ENCODE measurements at places on chromosomes 6 and 20.

GRCh38 chr6:167995731-167996151, 1.7 kb upstream of the KIF25 start:
- DNase-seq, result no peak

DNA sequence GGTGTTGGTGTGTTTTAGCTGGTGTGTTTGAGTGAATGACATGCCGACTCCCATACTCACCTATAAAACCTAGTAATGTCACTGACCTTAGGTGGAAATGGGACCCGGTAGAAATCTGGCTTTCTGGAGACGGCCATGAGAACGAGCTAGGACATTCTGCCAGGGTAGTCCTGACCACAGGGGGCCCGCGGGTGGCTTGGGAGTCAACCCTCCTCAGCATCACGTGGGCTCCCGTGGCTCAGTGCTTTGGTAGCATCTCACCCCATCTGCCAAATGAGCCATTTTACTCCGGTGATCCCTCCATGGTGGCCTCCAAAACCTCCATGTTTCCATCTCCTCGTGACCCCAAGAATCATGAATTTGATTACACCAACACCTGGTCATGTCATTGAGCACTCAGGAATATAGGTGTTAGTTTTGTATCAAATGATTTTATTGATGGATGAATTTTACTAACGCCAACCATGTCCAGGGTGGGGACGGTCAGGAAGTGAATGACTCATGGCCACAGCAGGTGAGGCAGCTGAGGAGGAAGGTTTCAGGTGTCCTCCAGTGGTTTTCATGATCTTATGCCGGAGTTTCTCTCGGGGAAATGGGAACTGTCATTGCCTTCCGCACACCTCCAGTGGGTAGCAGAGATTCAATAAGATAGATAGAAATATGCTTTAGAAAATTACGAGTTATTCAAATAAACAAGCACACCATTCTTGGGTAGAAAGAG, 195.0 kb downstream of the SYNDIG1 start:
- DNase-seq, result no peak

GRCh38 chr20:57404006-57404405, 12.8 kb downstream of the RBM38 start:
- DNase-seq, result no peak

- no peak for DNase-seq
Observed at GRCh38 chr20:63641146-63641791, 12.0 kb downstream of the STMN3 start.

DNA sequence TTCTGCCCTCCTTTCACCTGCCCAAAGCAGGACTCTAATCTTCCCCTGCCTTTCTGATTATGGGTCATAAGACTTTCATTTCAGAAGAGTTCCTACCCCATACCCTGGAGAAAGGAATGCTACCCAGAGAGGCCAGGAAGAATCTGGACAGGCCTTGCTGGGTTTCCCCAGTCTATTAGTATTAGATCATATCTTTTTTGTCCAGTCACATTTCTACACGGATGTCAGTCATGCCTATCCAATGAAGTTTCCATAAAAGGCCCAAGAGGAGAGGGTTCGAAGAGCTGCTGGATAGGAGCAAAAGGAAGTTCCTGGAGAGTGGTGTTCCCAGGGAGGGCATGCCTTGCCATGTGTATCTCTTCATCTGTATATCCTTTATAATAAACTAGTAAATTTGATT, 3.2 kb downstream of the POLH start:
- peak; percentile 1 for DNase-seq

GRCh38 chr20:62191781-62192559, 9.1 kb downstream of the MTG2 start:
- DNase-seq, result no peak

DNA sequence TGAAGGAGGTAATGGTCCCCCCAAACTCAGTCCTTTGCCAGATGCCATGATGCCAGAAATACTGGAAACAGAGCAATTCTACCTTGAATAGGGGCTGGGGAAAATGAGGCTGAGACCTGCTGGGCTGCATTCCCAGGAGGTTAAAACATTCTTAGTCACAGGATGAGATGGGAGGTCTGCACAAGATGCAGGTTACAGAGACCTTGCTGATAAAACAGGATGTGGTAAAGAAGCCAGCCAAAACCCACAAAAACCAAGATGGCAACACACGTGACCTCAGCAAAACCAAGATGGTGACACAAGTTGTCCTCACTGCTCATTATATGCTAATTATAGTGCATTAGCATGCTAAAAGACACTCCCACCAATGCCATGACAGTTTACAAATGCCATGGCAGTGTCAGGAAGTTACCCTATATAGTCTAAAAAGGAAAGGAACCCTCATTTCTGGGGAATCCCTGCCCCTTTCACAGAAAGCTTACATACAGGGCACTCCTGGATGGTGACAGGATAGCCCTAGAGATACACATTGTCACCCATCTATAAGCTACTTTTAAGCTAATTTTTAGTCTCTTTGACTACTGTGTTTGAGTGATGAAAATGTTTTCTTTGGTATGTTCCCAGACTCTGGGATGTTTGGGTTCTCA, 979.7 kb downstream of the TBC1D32 start:
- DNase-seq, result no peak

DNA sequence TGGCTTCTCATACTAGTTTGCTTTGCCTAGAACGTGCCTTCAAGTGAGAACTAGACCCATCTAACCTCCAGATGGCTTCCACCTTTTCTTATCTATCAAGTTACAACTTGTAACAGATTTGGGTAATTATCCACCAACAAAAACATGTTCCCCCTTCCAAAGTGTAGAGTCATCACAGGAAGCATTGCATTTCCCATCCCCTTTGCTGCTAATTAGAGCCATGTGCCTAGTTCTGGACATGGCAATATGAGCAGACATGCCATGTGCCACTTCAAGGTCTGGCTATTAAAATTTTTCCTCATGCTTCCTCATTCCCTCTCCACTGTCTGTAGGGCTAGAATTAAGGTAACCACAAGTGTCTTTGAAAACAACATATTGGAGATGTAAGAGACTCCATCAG, 814.4 kb downstream of the TENT5A start:
- no peak for DNase-seq

- DNase-seq, result no peak
Observed at GRCh38 chr6:36897609-36898008, 11.9 kb downstream of the C6orf89 start.

GRCh38 chr6:12012558-12013306, 620 bp downstream of the HIVEP1 start:
- peak; percentile 87 for DNase-seq

DNA sequence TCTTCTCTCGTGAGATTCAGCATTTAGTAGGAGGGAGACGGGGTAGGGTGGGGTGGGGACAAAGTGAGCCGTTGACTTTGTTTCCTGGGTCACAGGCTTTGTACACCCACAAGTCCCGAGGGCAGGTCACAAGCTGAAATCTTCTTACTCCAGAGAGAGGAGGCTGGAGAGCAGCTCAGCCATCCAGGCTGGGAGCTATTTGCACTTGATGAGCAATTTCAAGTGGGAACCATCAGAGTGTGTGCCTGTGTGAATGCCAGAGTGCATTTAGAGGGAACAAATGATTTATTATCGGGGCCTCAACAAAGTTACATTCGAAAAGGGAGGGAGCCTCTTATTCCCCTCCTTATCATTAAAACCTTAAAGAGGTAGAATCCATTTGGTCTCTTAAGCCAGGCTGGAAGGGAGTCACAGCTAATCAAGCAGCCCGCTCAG, 155.7 kb upstream of the JARID2 start:
- no peak for DNase-seq

- DNase-seq, result no peak
Observed at GRCh38 chr20:51460569-51461265, 81.8 kb downstream of the NFATC2 start.

GRCh38 chr6:11007715-11008608, 36.1 kb downstream of the ELOVL2 start:
- no peak for DNase-seq

DNA sequence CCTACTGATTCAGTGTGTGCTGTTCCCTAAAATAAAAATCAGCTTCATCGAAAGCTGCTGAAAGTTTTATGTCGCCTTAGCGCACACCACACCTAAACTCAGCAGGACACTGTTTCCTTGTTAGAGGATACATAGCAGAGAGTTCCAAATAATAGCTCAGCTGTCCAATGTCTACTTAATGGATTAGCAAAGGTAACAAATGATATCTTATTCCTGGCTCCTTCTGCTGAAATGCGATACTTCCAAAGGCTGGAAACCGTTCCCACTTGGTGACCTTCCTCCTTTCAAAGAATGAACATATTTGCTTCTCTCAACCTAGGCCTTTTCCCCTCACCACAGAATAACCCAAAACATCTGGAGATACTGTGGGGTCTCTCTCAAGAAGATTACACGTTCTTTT, 189.5 kb upstream of the GMDS start:
- DNase-seq, result no peak

DNA sequence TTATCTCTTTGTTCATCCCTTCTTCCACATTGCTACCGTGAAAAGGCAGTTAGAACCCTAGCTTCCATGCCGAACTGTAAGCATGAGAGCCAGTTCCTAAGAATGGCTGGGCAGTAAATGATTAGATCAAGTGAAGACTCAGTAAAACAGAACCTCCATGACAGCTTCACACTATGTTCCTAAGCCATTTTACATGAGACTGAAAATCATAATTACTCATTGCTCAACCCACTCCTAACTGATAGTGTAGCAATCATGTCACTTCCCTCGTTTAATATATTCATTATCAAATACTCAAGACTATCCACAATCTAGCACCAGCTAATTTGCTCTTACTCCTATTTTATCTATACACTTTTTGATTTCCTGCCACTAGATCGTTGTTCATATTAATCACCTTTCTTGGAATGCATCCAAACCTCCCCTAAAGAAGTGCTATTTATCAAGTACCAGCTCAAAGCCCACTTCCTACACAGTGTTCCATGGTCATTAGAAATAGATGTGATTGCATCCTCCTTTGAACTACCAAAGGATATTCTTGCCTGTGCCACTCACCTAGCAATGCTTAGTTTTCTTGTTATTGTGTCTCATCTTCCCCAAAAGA, 6.0 kb downstream of the TMEM30A start:
- DNase-seq, result no peak

GRCh38 chr6:125858427-125859320, 67.9 kb downstream of the NCOA7 start:
- peak; percentile 50 for DNase-seq

GRCh38 chr20:50527068-50527605, 17.0 kb downstream of the PTPN1 start:
- no peak for DNase-seq

GRCh38 chr20:37276494-37277252, 12.8 kb upstream of the MANBAL start:
- DNase-seq, result peak; percentile 75

DNA sequence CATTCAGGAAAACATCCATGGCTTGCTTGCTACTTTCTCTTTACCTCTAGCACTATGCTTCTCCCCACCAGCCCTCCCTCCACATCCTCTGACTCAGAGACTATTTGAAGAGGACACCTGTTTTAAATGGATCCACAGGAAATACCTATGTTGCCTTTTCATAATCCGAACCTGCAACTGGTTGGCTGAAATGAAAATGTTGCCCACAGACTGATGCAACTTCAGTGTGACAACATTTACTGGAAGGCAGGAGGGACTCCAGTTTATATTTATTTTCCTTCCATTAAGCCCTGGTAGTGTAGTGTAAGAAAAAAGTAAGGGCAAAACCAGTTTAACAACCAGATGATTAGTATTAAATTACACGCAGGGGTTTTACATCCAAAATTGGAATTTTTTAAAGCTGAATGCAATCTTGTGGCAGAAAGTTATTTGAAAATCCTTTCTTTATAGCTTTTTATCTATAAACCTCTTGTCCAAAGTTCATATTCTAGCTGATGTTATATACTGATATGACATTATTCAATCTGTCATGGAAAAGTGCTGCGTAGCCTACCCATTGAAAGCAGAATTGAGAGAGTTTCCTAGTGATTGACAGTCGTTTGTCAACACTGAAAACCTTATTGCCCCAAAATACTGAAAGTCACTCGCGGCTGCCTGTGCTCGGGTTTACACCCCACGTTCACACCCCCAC, 881 bp upstream of the AIG1 start:
- DNase-seq, result peak; percentile 52

DNA sequence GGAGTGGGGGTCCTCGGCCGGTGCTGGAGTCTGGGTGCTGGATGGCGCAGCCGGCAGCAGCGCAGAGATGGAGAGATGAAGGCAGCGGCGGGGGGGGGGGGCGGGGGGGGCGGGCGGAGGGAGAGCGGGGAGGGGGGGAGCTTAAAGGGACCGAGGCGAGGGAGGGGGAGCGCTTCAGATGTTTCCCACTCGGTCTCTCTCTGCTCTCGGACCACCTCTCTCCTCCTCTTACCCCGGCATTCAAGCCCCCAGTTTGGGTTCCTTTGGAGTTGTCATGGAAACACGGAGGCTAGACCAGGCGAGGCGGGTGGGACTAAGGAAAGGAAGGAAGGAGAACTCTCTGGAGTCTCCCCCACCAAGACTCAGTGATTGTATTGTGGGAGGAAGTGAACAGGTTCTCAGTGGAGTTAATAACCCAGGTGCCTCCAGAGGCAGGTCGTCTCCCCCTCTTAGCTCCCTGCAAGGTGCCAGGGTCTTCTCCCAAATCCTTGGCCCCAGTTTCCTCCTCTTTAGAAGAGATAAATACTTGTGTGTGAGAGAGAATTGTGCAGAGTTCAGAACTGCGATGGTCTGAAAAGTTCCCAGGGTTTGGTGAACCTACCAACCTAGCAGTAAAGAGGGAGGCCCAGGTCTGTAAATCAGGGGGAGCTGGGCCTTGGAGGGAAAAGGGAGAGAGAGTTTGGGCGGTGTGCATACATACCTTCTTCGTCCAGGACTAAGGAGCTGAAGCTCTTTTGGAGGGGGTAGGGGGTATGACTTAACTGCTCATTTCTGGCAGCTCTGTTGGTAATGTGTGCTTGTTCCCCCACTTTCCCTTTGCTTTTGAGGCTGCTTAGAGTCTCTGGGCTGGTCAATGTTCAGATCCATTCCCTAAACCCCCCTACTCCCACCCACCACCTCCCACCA, at the start of gene PRRT1:
Gene PRRT1, minus strand, starts transcription at position 77 of the 906 bp plus-strand sequence. CDS start 112 bp downstream, outside the sequence.
- DNase-seq, result no peak

- peak; percentile 65 for DNase-seq
Observed at GRCh38 chr6:166997768-166998255, 1.4 kb upstream of the CEP43 start.

DNA sequence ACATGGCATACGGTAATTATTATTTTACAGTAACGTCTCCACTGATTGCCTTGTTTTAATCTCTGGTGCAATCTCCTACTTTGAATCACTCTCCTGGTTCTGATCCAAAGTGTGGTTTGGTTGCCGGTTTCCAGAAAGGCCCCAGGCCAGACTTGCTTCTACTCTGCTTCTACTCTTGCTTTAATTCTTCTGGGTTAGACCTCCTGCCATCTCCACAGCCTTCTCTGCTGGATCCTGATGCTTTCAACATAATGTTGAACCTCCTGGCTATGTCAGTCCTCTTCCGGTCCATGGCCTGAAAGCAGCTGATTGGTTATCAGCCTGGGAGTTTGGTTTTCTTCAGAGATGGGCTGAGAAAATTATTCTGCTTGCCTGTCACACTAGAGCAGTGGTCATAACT, 266.5 kb upstream of the RIMS1 start:
- DNase-seq, result no peak

- no peak for DNase-seq
Observed at GRCh38 chr6:21352131-21352530, 241.4 kb upstream of the SOX4 start.

GRCh38 chr6:13431861-13432465, 55.4 kb downstream of the GFOD1 start:
- no peak for DNase-seq

Measured in renal pelvis (tissue), 12 donors.